Omental fat pad (tissue), 4 donors: ENCODE measurements at places on chromosomes 11 and 22. TPM values are rescaled to one million over a fixed set of nuclear protein-coding genes. Genes with fewer than 3 reads are reported as not detected.

Gene GRAMD4
- total RNA-seq, result 19.1 TPM

Gene HTR3A
- total RNA-seq, result not detected

Gene MS4A6A
- total RNA-seq, result 239 TPM

Gene NRGN
- total RNA-seq, result 3.0 TPM

Gene KCNJ1
- total RNA-seq, result not detected

Gene GUCY1A2
- total RNA-seq, result 4.4 TPM

Gene ARSA
- total RNA-seq, result 33.0 TPM

Gene CCDC116
- 0.36 TPM for total RNA-seq

DNA sequence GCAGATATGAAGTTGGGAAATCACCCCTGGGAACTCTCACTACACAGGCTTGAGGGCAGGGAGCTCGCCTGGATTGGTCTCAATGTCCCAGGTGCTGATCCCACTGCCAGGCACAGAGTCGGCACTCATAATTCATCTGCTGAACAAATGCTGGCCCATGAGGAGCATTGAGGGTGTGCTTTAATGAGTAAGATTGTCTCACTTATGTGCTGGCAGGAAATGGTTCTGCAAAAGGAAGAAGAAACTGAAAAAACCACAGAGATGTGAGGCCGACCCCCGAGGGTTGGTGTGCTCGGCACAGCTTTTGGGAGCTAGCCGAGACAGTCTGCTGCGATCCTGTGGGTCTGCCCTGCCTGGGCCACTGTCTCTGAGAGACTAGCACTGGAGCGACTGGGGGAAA lies 9.4 kb downstream of the PLAAT2 start:
- no peak for DNase-seq

DNA sequence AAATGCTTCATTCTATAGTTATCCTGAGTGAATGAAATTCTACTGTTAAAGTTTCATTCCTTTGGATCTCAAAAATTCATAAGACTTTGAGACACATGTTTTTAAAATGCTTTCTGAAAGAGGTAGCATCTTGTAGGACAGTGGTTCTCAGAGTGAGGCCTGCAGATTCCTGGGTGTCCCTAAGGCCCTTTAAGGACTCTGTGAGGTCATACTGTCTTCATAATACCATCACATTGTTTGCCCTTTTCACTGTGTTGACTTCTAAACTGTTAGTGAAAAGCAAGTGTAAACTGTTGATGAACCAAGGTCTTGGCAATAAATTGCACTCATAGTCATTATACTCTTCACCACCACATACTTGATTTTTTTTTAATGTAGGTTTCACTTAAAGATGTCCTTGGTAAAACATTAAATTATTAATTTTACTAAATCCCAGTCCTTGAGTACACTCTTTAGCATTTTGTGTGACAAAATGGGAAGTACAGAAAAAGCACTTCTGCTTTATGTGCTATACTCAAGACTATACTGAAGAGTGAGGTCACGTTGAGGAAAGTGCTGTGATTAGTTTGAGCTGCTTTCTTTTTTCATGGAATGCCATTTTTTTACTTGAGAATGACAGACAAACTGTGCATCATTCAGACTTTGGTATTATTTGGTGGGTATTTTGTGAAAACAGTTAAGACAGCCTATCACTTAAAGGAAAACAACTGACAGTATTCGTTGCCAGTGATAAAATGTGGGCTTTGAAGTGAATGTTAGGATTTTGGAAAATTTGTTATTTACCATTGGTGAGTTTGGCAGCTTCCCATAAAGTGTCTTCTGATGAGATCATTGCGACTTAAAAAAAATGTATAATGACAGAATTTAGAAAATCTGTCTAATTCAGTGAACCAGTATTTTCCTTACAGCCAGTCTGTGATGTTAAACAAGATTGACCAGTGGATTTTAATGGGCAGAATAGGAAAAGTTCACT lies 61.1 kb downstream of the SPECC1L start:
- no peak for DNase-seq

DNA sequence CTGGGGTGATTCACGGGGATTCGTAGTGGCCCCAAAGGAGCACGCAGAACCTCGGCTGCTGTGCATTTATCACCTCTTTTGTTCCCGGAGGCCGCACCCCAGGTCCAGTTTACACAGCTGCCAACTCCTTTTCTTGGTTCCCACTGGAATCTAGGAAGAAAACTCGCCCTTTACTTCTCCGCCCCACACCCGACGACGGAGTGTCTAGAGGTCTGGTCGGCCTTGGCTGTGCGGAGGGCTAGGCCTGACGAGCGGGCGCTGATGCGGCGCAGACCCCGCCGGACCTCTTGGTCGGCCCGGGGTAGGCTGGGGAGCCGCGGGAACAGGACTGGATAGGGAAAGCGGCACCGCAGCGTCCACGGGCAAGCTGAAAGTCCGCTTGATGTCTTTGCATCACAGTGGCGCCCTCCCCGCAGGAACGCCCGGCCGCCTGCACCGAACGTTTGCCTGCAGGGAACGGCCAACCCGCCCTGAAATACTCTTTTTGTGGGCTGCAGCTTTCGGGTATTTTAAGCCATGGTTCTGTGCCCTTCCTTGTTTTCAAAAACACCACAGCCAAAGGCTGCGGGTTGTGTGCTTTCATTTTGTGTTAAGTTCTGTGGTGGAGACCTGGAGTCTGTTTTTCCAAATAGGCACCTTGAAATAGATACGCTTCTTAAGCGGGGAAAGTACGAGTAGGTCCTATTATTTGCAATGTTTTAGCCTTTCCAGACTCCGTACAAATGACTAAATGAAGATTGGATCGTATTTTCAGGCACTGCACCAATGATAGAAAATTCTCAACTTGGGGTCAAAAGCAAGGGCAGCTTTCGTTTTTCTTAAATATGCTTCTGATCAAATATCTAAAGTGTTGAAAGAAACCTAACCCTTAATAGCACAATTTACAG lies 829 bp upstream of the ZBED5 start:
- DNase-seq, result peak; percentile 46

DNA sequence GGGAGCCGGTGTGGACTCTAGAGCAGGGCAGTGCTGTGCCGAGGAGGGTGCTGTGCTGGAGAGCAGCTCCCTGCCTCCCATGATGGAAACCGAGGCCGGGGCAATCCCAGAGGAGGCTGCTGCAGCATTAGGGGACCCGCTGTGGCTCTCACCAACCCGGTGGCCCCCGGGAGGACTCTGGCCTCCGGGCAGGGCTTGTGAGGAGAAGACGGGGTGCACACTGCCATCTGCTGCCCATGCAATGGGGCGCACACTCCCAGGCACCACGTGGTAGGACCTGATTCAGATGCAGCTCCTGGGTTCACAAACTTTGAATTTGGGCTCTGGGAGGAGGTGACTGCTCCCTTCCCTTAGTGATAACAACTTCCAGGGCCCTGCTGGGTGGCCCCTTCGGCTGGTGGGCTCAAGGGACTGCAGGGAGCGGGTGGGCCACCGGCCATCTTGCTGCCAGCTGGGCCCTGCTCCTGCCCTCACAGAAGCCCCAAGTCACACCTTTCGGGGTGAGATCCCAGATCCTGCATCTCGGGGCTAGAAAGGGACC lies 93.8 kb upstream of the FGF3 start:
- no peak for DNase-seq

DNA sequence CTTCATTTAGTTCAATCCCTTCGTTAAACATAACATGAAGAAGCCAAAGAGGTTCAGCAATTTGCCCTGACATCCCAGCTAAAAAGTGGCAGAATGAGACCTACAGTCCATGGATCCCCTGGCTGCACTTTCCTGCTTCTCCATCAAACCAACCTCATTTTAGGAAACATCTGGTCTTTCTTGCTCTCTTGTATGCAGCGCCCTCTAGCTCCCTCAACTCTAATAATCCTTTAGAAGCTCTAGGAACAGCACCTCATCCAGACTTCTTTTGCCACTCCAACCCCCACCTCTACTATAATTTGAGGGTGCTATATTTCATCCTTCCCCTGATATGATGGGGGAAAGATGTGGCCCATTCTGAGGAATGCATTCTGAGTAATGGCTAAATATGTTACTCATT lies 7.4 kb downstream of the CNTF start:
- no peak for DNase-seq

GRCh38 chr11:113690619-113691569 lies 15.2 kb downstream of the TMPRSS5 start:
- DNase-seq, result no peak

GRCh38 chr11:32658639-32659406 lies 75.2 kb downstream of the EIF3M start:
- DNase-seq, result no peak

DNA sequence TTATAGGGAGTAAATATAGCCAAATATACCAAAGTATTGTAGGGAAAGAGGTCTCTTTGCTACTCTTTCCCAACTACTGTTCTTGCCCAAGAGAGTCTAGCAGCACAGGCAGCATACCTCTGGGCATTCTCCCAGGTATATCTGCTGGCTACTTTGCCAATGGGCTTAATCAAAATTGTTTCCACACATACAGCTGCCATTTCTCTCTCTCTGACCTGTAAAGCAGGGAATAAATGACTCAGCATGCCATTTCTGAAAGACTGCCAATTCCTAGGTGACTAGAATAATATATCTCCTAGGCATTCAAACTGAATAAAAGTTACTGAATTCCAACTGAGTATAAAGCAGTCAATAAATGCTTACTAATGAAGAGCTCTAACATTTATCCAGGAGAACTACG lies 44.6 kb downstream of the RDX start:
- DNase-seq, result no peak

DNA sequence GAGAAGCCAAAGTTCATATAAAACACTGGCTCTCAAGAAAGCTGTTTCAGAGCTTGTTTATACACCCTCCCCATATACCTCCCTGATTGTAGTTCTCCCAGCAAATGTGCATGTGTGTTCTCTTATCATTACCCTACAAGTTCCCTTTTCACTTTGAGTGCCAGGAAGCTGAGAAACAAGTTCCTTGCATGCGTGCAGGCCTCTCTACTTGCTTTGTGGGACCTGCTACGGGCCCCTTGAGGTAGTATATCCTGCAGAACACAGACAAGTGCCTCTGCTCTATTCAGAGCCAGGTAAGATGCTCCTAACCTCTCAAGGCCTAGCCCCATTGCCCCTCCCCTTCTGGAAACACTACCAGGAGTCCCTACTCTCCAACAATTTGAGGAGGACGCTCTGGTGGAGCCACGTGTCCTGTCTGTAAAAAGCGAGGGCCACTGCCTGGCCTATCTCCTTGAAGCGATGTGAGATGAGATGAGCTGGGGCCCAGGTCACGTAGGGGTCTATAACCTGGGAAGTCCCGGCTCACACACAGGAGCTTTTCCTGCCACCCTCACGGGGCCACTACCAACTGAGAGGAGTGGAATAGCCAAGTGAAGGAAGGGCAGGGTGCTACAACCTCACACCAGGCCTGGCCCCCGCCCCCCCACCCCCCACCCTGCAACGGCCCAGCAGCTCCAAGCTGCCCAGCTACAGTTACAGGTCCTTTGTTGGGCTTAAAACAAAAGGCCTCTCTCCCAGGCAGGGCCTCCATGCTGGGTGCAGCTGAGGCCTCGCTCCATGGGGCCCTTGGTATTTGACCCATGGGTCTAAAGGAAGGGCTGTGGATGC lies 2.6 kb upstream of the ATP5MGL start:
- no peak for DNase-seq

DNA sequence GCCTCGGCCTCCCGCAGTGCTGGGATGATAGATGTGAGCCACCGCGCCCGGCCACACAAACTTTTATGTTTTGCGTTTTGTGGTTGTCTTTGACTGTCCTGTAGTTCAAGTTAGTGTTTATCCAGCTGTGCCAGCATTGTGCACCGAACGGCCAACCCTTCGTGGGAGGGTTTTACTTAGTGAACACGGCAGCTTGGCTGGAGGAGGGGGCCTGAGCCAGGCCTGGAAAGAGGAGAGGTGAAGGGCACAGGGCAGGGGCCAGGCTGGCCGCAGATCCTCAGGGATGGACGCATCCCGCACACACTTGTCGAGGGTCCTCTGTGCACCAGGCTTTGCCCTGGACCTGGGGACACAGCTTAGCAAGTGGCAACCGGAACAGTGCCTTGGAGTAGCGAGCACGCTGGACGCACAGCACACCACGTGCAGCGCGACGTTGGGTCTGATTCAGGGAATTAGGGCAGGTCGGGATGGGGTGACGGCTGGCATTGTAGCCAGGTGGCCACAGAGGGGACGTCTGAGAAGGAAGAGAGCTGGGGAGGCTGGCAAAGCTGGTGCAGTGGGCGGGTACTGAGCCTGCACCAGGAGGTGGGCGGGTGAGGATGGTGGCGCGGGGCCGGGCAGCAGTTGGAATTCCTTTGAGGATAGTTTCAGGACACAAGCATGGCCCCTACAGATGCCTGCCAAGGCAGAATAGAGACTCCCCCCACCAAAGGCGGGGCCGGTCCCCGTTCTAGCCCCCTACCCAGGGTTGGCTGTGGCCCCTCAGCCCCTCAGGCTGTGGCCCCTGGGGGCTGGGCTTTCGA lies 13.4 kb downstream of the EPS8L2 start:
- DNase-seq, result no peak

GRCh38 chr11:8288166-8288772 lies 24.6 kb upstream of the LMO1 start:
- no peak for DNase-seq

GRCh38 chr11:90434858-90435257 lies 212.0 kb upstream of the CHORDC1 start:
- DNase-seq, result no peak

- no peak for DNase-seq
Observed at GRCh38 chr11:8032122-8032521, 45.0 kb downstream of the EIF3F start.

- DNase-seq, result no peak
Observed at GRCh38 chr11:64165481-64165841, 452 bp downstream of the MACROD1 start.

DNA sequence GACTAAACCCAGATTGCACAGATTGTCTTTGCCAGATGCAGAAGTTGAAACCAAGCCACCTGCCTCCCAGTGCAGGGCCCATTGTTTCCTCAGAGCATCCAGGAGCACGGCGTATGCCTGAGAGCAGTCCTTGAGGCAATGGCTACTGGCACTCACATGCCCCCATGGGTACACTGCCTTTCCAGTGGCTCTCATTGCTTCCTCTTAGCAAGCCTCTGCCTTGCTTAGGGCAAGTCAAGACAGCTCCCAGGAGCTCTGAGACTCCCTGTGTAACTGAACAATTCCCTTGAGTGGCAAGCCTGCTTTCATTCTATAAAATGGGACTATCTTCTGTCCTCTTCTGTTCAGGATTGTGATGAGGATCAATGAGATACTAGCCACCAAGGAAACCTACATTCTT lies 4.1 kb downstream of the SYTL2 start:
- no peak for DNase-seq

DNA sequence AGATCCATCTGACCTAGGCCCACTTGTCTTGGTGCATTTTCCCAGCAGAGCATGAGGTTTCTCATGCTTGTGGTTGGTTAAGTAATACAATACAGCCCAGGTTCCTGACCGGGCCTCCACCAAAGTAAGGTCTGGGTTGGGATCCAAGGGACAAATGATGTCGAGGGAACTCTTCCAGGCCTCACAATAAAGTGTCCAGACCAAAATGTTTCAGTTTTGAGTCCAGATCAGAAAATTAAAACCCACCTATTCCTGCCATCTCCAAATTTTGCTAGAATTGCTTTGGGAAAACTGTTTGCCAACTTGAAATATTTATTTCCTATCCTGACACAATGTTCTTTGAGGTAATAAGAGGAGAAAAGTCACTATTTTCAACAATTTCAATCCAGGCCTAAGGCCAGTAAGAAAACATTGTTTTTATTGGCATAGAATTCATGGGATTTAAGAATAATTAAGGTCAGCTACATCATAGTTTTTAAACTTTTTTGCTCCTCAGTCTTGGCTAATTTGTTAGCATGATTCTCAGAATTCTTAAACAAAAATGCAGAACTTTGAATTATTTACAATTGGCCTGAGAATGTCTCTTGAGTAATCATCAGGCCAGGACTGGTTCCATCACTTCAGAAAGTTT lies 51.4 kb downstream of the ME3 start:
- DNase-seq, result no peak
